Activated CD4-positive, alpha-beta T cell treated with anti-CD3 and anti-CD28 coated beads for 36 hours (primary cell): ENCODE measurements at places on chromosomes 16 and 17. TPM values are rescaled to one million over a fixed set of nuclear protein-coding genes. Genes with fewer than 3 reads are reported as not detected.

SBK1 gene
- 6.5 TPM for total RNA-seq

- no peak overlapping the region for H3K4me3 ChIP-seq
- peaks cover 12% of the 10 kb centered on the region for H3K36me3 ChIP-seq
- H3K27ac ChIP-seq, result no peak overlapping the region
- no peak for DNase-seq
Observed at GRCh38 chr16:67664258-67664657, 2.3 kb downstream of the ENKD1 start.

DNA sequence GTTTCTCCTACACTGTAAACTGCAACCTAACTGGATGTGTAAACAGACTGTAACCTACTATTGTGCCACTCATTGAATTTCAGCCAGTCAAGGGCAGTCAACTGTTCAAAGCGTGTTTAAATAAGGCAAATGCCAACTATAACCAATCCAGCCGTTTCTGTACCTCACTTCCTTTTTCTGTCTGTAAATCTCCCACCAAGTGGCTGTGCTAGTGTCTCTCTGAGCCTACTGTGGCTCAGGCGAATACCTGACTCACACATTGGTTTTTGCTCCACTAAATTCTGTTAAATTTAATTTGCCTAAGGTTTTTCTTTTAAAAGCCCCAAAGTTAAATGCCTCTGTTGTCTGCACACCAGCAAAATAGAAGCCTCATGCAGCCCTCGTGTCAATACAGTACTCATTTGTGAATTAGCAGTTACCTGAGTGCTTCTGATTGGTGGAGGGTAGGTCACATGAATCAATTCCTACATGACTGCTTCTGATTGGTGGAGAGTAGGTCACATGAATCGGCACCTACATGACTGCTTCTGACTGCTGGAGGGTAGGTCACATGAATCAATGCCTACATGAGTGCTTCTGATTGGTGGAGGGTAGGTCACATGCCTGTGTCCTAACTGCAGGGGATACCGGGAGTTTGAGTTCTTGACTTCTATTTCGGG, 31.1 kb upstream of the CCR7 start:
- H3K27me3 ChIP-seq, result no peaks in the 10 kb centered on the region
- peak; percentile 68 for DNase-seq
- H3K4me3 ChIP-seq, result peak overlapping the region; percentile 25

GRCh38 chr16:27460663-27461482, 58.9 kb downstream of the IL21R start:
- H3K27me3 ChIP-seq, result no peaks in the 10 kb centered on the region
- H3K4me1 ChIP-seq, result peaks cover 28% of the 10 kb centered on the region
- no peak overlapping the region for H3K4me3 ChIP-seq
- H3K36me3 ChIP-seq, result peaks cover 21% of the 10 kb centered on the region
- no peak overlapping the region for H3K27ac ChIP-seq
- DNase-seq, result no peak

GRCh38 chr17:40175928-40176753, 1.1 kb upstream of the RAPGEFL1 start:
- H3K36me3 ChIP-seq, result peaks cover 16% of the 10 kb centered on the region
- DNase-seq, result no peak
- no peaks in the 10 kb centered on the region for H3K27me3 ChIP-seq
- peak overlapping the region; percentile 53 for H3K4me3 ChIP-seq
- H3K4me1 ChIP-seq, result peaks cover 8% of the 10 kb centered on the region

DNA sequence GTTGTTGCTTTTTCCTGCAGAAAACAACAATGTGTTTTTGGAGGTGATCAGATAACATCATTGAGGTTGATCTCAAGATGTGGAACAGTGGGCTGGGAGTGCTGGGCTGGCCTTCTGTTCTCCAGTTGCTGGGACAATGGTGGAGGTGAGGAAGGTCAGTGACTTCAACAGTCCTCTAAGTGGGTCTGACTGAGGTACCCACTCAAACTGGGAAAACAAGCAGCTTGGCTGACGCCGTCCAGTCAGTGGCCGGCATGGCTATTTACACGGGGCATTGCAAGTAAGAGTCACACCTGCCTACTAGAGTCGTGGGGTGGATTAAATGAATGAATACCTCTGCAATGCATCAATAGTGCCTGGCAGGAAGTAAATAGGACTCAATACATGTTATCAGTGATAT, 386.7 kb upstream of the ZFHX3 start:
- no peak overlapping the region for H3K4me3 ChIP-seq
- no peaks in the 10 kb centered on the region for H3K4me1 ChIP-seq
- no peak for DNase-seq
- peaks cover 2% of the 10 kb centered on the region for H3K27me3 ChIP-seq

DNA sequence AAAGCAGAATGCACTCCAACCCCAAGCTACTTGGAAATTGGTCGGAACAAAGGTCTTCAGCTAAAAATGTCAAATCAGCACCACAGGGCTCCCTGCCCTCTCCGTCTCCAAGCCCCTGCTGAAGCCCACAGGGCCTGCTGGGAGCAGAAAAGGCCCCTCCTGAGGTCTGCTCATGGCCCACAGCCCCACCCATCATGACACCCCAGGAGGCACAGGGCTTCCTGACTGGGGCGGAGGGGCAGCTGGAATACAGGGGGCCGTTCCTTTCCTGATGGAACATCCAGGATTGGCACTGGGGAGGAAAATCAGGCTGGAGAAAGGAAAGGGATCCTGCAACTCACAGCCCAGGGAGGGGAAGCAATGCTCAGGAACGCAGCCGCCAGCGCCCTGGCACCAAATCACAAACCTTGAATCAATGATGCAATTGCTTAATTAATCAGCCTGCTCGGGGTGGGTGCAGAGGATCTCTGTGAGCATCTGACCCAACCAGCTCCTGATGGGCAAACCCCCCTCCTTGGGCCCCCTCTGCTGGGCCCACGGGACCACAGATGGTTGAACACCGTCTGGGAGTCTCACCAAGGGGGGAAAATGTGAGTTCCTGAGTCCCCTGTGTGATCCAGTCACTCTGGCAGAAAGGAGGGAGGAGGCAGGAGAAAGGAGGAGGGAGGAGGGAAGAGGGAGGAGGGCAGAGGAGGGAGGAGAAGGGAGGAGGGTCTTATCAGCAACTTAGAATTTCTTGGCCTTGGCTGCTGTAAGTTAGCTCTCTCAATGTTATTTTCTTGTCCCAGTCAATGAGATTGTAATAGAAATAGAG, 155.5 kb downstream of the ZNF423 start:
- no peak overlapping the region for H3K4me3 ChIP-seq
- H3K36me3 ChIP-seq, result no peaks in the 10 kb centered on the region
